ENCODE measurements at places on chromosomes 3 and 15.
A peak's percentile ranks its signal among the peaks of the same experiment; 100 is the strongest.

- no peak for DNase-seq
Measured at GRCh38 chr3:15204005-15204404, 2.0 kb upstream of the CAPN7 start.

DNA sequence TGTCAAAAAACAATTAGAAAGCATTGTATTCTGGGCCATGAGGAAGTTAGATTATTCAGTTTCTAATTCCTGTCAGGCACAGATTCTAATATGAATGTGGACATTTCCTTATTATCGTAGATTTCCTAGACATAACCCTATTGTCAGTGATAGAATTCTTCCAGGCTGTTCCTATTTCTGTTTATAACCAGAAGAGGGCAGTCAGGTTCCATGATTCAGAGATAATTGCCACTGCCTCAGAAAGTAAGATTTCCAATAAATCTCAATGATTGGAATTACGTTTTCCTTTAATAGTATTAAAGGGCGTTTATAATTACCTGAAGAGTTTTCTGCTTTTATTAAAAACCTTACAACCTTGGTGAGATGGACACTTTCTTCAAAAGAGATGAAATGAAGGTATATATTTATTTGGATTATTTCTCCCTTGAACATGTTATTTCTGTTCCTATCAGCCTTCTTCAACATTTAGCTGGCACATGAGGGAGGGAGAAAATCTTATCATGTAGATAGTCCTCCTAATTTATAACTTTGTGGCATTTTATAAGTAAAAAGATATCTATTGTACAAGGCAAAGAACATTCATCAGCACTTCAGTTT is 439.2 kb downstream of the MCTP2 start:
- no peak for DNase-seq

- peak; percentile 52 for DNase-seq
Measured at GRCh38 chr3:43296565-43296964, 10.2 kb downstream of the SNRK start.

- DNase-seq = no peak
Measured at GRCh38 chr3:170327040-170327808, 30.3 kb upstream of the SKIL start.

DNA sequence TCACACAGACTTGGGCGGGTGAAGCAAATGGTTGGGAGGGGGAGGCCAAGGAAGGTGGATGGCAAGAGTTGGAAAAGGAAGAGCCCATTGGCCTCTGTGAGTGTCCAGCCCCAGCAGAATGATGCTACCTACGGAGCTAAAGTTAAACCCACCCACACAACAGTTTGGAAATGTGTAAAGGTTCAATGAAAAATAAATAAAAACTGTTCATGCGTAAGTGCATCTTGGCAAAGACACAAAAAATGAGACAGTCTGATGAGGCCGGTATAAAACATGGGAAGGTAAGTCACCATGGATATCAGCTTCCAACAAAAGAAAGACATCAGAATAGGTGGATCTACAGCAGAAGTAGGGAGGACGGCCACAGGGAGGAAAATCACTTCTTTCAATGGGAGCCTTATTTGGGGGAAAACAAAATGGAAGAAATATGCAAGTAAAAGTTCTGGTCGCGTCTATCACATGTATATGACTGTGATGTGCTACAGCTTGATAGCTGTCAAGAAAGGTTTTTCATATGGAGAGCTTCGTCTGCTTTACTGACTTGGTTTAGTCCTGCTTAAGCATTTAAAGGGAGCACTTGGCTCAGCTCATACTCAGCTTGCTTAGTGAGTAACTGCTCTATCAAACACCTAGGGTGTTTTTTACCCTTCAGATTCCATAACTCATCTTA is 82.8 kb downstream of the TIGIT start:
- DNase-seq = no peak

GRCh38 chr3:15097891-15098290 is 1.1 kb downstream of the RBSN start:
- DNase-seq = no peak

GRCh38 chr3:185732782-185733181 is 92.1 kb downstream of the IGF2BP2 start:
- no peak for DNase-seq

DNA sequence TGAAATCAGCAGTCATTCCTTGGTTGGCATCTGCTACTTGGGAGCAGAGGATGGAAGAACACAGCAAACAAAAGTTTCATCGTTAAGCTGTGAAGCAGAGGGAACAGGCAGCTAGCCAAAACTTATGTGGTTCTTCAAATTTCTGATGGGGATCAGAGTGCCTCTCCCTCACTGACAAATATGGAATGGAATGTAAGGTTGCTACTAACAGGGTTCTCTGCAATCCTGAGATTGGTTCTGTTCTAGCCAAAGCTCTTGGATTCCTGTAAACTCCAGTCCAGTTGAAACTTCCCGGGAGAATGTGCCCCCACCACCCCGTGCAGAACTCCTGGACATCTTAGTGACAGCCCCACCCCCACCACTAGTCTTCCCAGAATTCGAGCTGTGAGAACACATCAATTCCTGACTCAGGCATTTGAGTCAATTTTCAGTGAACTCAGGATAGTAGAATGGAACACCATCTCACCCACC is 55.9 kb upstream of the PHLDB2 start:
- DNase-seq = no peak

DNA sequence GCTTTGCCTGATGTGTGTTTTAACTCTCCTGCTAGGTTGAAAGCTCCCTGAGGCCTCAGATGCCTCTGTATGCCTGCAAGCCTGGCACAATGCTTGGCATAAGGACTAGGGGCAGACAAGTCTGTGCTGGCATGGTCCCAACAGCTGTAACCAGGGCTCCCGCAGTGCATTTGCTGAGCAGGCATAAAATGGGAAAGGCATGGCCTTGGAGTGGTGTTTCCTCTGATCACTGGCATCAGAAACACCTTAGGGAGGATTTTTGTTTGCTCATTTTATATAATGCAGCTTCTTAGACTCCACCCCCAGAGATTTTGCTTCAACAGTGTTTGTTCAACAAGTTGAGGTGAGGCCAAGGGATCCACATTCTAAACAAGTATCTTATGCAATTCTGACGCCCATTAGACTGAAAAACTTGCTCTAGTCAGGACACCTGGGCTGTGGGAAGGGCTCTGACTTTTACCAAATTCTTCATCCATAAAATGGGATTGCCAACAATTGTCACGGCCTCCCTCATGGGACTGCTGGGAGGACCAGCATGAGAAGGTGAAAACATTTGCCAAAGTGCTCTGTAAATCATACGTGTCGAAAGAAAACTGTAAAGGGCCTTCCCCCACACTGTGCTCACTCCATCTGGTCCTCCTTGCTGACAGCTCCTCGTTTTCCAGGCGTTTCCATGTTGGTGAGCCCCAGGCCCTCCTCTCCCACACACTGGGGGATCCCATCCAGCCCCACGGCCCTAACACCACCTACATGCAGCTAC is 43.1 kb downstream of the STARD5 start:
- DNase-seq = no peak

- no peak for DNase-seq
Measured at GRCh38 chr3:142159083-142159740, 9.9 kb upstream of the TFDP2 start.

DNA sequence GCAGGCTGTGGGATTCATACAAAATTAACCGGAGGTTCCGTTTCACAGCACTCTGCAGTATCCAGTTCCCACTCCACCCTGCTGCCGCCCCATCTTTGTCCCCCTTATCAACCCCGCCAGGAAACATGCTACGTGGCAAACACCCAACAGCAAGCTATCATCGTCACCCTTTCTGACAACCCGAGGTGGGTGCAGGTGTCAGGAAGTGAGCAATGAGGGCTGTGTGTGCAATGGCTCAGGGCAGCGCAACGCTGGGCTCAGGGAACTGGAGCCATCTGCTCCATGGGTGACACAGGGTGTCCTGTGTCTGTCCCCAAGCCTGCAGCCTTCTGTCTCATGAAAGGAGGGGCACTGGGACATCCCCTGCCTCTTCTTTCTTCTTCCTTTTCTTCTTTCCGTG is 60.9 kb downstream of the ATP2B2 start:
- no peak for DNase-seq

- DNase-seq = no peak
Measured at GRCh38 chr15:40103864-40104271, 4.8 kb downstream of the BMF start.

GRCh38 chr15:84398763-84399701 is 163.5 kb downstream of the GOLGA6L4 start:
- DNase-seq = no peak

GRCh38 chr3:66485291-66485968 is 15.4 kb downstream of the LRIG1 start:
- DNase-seq = no peak

- peak; percentile 52 for DNase-seq
Measured at GRCh38 chr3:16511681-16512434, 1.6 kb downstream of the RFTN1 start.

DNA sequence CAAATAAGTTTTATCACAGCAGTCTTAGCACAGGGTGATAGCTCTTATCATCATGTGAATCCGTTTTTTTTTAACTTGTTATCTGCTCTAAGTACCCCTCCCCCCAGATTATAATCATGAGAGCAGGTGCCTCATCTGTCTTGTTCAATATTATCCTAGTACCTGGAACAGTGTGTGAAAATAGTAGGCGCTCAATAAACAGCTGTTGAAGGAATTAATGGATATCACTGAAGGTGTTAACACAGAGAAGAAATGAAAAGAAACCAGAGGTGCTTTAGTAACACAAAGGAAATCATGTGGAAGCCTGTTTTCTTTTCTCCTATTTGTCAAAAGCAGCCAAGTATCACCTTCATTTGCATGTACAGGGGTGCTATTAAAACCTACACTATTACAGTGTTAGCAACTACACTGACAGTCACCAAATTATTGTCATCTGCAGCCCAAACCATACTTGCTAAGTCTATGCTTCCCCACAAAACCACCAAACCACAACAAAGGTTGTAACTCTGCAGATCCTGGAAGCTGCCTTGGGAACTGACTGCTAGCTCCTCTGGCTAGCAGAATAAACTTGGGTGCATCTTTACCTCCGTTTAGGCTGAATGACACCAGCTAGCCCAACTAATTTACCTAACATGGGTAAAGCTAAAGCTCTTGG is 2.9 kb downstream of the XPC start:
- DNase-seq = peak; percentile 30

DNA sequence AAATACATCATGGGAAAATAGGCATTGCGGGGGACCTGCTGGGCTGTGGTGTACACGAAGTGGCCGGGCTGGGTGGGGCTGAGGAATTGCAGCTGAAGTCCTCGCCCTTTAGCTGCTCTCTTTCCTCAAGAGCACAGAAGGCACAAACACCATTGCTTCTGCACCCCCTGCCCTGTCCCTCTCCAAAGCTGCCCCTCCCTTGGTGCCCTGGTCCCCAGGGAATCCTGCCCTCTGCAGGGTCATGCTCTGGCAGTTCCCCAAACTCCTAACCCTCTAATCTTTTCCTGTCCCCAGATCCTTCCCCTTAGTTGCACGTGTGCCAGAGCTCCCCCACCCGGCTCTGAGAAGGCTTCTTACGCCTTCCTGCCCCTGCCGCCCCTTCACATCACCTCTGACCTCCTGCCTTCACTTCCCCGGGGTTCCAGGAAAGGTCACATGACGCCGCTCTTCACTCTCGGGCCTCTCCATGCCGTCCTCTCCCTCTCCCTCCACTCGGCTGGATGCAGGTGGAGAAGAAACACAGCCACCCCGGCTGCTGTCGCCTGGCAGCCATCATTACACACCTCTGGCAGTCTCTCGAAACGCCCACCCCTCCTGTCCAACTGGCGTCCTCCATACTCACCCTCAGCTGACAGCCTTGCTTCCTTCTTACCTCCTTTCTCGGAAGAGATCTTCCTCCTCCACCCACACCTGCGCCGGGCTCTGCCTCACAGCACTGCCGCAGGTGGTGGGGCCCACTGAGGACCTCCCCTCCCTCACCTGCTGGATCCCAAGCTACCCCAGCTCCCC is 6.9 kb upstream of the PCSK6 start:
- DNase-seq = no peak

DNA sequence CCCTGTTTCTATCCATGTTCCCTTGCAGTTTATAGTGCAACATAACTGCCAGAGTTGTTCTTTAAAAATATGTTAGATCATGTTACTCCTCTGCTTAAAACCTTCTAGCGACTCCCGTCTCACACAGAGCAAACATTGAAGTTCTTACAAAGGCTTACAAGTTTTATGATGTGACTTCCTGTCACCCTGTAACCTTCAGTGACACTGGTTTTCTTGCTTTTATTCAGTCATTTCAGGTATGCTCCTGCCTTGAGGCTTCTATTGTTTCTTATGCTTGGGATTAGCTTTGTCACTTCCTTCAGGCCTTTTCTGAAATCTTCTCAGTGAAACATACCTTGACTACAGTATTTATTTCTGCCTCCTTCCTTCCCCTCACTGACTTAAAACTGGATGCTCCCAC is 252.1 kb downstream of the DOCK3 start:
- no peak for DNase-seq

- DNase-seq = no peak
Measured at GRCh38 chr3:122102191-122102935, 47.2 kb downstream of the CD86 start.

- no peak for DNase-seq
Measured at GRCh38 chr3:52290596-52291507, 3.2 kb downstream of the GLYCTK start.

- DNase-seq = no peak
Measured at GRCh38 chr3:40912461-40912860, 286.8 kb upstream of the CTNNB1 start.

GRCh38 chr3:179036626-179037300 is 34.8 kb downstream of the ZMAT3 start:
- no peak for DNase-seq

- DNase-seq = no peak
Measured at GRCh38 chr3:52779837-52780585, 2.6 kb downstream of the ITIH1 start.

DNA sequence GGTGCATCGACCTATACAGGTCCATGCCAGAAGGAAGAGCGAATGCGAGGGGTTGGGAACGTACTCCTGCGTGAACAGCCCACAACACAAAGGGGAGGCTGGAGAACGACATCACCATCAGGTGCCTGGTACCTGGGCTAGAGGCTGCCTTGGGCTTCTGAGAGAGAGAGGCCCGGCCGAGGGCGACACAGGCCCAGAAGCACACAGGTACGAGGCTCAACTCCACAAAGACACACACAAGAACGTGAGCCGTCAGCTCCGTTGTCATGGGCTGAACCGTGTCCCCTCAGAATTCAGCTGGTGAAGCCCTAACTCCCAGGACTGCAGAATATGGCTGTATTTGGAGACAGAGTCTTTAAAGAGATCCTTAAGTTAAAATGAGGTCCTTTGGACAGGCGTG is 134.3 kb downstream of the ATP10A start:
- no peak for DNase-seq

DNA sequence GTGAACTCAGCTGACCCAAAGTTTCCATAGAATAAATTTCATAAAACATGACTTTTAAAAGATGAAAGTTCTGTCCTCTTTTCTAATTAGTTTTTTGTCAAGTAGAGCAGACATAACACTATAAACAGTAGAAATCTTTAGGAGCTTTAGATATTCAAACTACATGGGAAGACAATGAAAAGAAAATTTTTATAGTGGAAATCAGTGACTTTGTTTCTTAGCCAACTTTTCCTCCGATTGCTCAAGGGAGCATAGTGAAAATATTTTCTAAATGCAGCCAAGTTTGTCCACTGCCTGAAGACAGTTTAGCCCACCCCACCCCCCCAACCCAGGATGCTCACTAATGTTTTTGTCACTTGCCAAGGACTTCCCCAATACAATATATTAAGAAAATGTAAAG is 114.9 kb downstream of the PLD1 start:
- DNase-seq = no peak

- no peak for DNase-seq
Measured at GRCh38 chr15:44720460-44721176, 9.3 kb downstream of the B2M start.

GRCh38 chr3:108011616-108012015 is 79.2 kb downstream of the CD47 start:
- DNase-seq = no peak

Measured in activated T-cell treated with anti-CD3 and anti-CD28 coated beads for 4 hours (primary cell).